Foreskin keratinocyte (primary cell): ENCODE measurements at places on chromosomes 16 and 17. TPM values are rescaled to one million over a fixed set of nuclear protein-coding genes. Genes with fewer than 3 reads are reported as not detected.

- no peak for DNase-seq
Measured at GRCh38 chr17:81064678-81065475, 29.9 kb downstream of the BAIAP2 start.

- no peak for DNase-seq
Measured at GRCh38 chr16:81885976-81886586, 107.0 kb downstream of the PLCG2 start.

SPATA22 gene
- total RNA-seq: not detected in 2 replicates

GRCh38 chr17:56870081-56870651, 36.2 kb downstream of the DGKE start:
- no peak for DNase-seq

- DNase-seq: no peak
Measured at GRCh38 chr16:1306334-1306733, 3.1 kb upstream of the UBE2I start.

NPIPB9 gene
- 0.07 and 0.53 TPM in 2 replicates for total RNA-seq

DNA sequence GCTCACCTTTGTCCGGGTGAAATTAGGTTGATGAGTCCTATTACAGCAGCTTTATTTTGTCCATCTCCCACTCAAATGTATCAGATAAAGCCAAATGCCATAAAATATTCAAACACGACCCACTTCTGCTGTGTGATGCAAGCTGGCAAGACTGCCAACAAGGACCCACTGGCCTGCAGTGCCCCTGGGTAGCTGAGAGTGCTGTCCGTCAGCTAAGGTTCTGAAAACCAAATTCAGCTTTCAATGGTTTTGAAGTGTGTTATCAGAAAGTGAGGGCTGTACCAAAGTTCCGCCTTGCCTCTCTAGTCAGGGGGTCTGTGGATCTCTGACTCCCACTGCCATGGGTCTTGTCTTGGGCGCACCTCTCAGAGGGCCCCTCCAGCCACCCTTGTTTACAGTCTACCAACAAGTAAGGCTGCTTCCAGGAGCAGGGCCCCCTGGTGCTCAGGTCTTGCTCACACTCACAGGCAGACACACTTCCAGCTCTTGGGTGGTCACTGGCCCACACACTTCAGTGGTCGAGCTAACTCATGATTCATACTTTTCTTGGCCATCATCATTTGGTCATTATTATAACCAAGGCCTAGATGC, 10.5 kb upstream of the CCDC182 start:
- DNase-seq: no peak

MYH8 gene
- not detected in 2 replicates for total RNA-seq

DNA sequence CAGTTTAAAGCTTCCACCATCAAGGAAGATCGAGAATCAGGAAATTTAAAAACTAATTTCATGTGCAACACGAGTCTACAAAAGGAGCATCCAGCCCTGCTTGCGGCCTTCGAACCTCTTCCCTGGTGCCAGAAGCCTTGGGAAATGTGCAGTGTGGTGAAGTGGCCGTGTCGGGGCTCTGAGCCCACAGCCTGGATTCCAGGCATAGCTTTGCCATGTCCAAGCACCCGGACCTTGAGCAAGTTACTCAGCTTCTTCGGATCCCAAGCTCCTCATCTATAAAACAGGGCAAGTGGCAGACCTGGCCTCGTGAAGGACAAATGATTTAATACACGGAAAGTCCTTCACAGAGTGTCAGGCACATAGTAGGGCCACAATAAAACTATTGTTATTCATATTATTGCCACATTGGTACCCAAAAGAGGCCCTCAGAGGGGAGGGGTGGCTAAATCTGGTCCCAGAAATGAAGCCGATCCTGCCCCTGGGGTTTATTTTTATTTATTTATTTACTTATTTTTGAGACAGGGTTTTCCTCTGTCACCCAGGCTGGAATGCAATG, 34.8 kb downstream of the COTL1 start:
- DNase-seq: no peak

DNA sequence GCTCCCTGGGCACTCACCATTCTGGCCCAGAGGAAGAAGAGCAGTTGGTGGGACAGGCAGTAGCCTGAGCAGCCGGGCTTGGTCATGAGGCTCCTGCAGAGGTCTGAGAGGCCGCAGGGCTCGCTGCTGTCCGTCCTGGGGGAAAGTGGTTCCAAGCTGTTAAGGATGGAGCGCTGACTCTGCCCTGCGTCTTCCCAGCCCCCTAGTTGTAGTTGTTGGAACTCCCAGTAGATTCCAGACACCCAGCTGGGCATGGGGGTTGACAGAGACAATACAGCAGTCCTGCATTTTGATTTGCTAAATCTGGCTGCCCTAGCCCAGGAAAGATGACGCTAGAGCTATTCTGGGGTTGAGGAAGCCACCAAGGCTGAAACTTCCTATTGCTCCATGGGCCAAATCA, 7.3 kb downstream of the C16orf89 start:
- DNase-seq: no peak

GRCh38 chr17:50627782-50628601, 6.7 kb upstream of the ABCC3 start:
- no peak for DNase-seq

- no peak for DNase-seq
Measured at GRCh38 chr17:82900741-82901140, 60.9 kb upstream of the ZNF750 start.

AATK gene
- 0.14 and 0.18 TPM in 2 replicates for total RNA-seq

- no peak for DNase-seq
Measured at GRCh38 chr17:56599088-56599487, 5.6 kb downstream of the NOG start.

- no peak for DNase-seq
Measured at GRCh38 chr17:1294157-1294717, 14.8 kb downstream of the TRARG1 start.

DNA sequence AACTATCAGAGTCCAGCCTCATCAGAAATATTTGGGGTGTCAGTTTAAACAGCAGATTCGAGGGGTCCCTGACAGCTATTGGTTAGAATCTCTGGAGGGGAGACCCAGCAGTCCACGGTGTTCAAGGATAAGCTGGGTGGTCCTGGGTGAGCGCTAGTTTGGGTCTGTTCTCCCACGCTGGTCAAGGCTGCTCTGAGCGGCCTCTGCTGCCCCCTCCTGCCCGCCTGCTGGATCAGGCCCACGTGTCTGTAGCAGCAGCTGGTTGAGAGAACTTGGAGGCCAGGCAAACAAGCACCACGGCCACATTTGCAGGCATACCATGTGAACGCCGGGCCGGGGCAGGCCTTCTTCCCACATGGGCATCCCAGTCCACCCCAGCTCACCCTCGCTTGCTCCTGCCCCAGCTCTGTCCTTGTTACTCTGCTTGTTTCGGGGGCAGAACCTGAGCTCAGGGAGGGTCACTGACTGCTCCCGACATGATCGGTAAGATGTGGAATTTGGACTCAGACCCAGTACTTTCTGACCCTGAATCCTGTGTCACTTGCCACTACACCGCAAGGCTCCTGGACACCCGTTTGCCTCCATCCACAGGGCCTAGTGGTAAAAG, 7.4 kb downstream of the FOXF1 start:
- DNase-seq: no peak

- DNase-seq: no peak
Measured at GRCh38 chr17:3026125-3026855, 37.1 kb downstream of the OR1D5 start.

GRCh38 chr17:47973541-47973940, 2.6 kb downstream of the CDK5RAP3 start:
- DNase-seq: no peak

DNA sequence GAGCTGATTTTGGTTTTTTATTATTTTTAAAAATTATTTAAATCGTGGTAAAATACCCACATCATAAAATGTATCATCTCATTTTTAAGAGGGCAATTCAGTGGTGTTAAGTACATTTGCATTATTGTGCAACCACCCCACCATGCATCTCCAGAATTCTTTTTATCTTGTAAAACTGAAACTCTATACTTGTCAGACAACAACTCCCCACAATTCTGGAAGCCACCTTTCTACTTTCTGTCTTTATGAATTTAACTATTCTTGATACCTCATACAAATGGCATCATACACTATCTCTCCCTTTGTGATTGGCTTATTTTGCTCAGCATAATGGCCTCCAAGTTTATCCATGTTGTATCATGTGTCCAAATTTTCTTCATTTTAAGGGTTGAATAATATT, 97.9 kb downstream of the HS3ST3B1 start:
- no peak for DNase-seq

GRCh38 chr17:17605729-17606088, 14.2 kb upstream of the PEMT start:
- DNase-seq: no peak

DNA sequence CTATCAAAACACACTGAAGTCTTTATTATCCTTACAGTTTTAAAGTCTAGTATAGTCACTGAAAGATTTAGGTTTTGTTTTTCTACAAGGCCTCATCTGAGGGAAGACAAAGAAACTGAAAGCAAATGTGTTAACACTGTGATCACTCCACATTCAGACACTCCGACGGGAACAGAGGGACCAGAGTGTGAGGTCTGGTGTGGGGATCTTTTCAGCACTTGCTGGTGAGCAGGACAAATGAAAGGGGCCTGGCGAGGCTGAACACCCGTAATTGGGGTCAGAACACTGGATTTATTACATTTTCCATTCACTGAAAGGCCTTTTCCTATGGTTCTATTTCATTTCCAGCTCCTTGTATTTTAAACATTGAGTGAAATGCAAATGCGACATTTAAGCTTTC, 910.5 kb downstream of the CDH11 start:
- no peak for DNase-seq

SPIRE2 gene
- total RNA-seq: 2.2 and 2.6 TPM in 2 replicates

- DNase-seq: no peak
Measured at GRCh38 chr17:51132964-51133319, 12.3 kb upstream of the SPAG9 start.

LYRM9 gene
- 1.6 and 2.1 TPM in 2 replicates for total RNA-seq

ALDH3A1 gene
- 0.95 and 1.0 TPM in 2 replicates for total RNA-seq

INCA1 gene
- 0.14 TPM in 2 replicates for total RNA-seq

- DNase-seq: no peak
Measured at GRCh38 chr17:30116345-30116660, 313 bp upstream of the NSRP1 start.

GRCh38 chr16:61969077-61969382, 67.2 kb downstream of the CDH8 start:
- no peak for DNase-seq

DNA sequence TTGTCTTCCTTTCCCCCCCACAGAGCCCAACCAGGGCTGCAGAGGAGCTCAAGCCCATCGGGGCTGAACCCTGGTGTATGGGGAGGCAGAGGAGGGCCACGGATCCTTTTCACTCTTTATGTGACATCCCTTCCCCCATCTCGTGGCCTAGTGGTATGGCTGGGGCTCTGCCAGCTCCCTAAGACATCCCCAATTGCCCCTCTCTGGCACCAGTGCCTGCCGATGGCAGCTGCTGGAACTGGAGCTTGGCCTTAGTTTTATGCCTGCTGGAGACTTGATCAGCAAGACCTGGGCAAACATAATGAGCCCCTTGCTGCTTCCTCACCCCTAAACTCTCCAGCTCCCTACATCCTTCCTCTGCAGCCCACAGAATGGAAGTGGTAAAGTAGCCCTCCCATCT, 8.0 kb upstream of the TOP2A start:
- no peak for DNase-seq

EFNB3 gene
- total RNA-seq: 4.2 and 5.3 TPM in 2 replicates

DNA sequence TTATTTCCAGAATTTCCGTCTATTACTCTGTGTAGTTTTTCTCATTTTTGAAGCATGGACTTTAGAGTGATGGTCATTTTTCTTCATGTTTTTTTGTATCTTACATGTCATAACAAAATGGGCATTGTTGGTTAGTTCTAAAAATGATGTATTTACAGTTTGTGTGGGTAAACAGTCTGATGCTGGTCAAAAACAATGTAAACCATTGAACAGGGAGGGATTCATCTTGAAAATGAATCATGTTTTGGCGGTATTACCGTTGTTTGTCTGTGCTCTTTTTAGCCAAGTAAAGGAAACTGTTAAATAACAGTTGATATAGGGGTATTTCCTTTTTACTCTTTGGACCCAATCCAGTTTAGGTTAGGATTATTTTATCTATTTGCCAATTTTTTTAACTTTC, 315.8 kb downstream of the BCAS3 start:
- no peak for DNase-seq

- DNase-seq: no peak
Measured at GRCh38 chr16:8632675-8633182, 11.2 kb downstream of the METTL22 start.

- DNase-seq: no peak
Measured at GRCh38 chr17:45063198-45063597, 2.1 kb downstream of the NMT1 start.

DNA sequence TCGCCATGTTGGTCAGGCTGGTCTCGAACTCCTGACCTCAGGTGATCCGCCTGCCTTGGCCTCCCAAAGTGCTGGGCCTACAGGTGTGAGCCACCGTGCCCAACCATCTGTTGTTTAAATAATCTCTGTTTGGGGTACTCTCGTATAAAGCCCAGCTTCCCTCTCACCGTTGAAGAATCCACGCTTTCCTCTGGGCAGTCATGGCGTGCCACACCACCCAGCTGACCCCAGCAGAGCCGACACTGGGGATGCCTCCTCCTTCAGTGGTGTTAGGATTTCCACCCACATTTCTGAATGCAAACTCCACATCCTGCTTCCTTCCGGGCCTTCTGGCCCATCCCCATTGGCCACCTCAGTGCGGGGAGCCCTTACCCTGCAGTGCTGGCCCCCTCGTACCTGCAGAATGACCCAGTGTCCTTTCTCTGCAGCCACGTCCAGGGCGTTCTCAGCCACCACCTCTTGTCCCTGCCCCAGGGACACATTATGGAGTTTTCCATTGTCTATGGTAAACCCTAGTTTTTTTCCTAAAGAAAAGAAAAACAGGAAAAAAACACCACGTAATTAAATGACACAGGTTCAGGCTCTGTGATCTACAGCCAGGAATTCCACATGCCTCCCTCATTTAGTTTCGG, 60.4 kb downstream of the PGS1 start:
- DNase-seq: no peak

- no peak for DNase-seq
Measured at GRCh38 chr17:82440469-82440981, 10.0 kb downstream of the CYBC1 start.

DNA sequence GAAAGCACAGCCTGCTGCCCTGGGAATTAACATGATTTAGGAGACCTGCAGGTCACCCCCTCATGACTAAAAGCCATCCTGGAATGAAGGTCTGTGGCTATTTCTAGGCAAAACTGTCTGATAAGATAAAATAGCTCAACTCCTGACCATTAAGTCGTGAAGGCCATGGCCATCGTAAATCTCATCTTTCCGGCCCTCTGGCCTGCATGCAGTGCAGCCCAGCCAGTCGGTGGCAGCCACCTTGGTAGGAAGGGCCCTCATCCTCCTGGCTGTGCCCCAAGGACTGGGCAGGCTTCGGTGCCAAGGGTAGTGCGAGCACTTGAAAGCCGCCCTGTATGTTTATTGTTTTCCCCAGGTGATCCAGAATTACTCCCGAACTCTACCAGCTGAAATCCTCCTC, 18.2 kb upstream of the MEOX1 start:
- DNase-seq: no peak

- no peak for DNase-seq
Measured at GRCh38 chr17:61756561-61756960, 106.8 kb downstream of the BRIP1 start.

GRCh38 chr16:54397190-54397835, 110.7 kb upstream of the IRX3 start:
- no peak for DNase-seq

- DNase-seq: no peak
Measured at GRCh38 chr16:29126057-29126494, 141.2 kb downstream of the LAT start.
